T-helper 22 cell (primary cell): ENCODE measurements at places on chromosomes 5 and 9.
A peak's percentile ranks its signal among the peaks of the same experiment; 100 is the strongest.

- DNase-seq, result peak; percentile 48
Measured at GRCh38 chr5:40834391-40834848, 602 bp downstream of the RPL37 start.

DNA sequence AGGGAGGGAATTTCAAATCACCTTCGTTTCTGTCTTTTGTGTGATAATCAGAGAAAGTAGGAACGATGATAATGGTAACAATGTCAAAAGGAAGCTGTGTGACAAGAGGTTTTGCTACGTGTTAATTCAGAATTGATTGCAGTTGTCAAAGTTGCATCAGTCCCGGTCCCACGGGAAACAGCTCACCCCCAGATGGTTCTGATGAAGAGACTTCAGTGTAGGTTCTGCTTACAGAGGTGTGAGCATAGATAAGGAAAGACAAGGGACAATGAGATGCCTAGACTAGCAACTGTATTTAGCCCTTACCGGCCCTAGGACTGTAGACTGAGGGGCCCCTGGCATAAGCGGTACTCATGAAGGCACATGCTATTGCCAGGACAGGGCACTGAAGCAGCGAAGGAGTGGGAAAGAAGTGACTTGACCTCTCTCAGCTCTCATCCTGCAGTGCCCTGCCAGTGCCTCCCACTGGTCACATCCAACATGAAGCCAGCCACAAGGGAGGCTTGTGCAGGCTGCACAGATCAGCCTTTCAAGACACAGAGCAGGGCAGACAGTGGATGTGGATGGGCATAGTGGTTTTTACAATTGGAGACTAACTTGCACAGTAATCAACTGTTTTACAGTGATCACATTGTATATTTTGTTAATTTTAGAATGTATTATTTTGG lies 21.1 kb downstream of the PDE8B start:
- no peak for DNase-seq

DNA sequence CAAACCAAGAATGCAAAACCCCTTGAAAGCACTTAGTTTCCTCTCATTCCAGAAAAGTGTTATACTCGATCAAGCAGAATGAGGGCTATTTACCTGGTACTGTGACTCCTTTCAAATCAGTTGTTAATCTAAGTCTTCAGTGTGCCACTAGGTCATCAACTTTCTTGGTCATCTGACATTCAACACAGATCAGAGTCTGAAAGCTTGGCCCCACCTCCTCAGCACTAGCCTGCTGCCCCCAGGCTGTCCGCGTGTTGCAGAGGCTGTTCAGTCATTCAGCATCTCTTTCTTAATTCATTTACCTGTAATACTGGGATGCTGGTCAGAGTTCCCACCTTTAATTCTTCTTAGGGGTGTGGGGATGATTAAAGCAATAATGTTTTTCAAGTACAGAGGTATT lies 28.5 kb downstream of the ENC1 start:
- no peak for DNase-seq

- no peak for DNase-seq
Measured at GRCh38 chr5:72855821-72856220, 39.4 kb downstream of the TNPO1 start.

DNA sequence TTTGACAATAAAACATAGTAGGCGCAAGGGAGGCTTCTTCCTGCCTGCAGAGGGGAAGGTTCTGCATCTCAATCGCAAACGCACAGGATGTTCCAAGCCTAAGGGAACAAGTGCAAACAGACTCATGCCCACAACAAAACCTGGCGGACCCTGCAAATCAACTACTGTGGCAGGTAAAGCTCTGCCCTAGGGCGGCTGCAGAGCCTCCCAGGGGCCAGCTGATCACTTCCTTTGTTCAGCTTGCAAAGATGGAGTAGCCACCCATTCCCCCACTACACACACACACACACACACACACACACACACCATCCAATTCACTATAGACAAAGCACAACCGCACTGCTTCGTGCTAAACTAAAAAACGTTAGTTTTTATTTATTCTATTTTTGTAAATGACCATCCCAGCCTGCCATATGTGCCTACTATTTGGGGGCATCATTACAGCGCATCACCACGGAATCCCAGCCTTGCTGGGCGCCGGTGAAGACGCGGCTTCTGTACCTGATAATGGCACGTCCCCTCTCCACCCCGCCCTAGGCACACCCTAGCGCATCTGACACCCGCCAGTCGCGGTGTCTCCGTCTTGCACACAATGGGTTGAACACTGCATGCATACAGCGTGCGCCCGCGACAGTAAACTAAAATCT lies 57.6 kb downstream of the DPYSL3 start:
- no peak for DNase-seq

- DNase-seq, result no peak
Measured at GRCh38 chr5:15929611-15930263, 249.9 kb downstream of the MARCHF11 start.

DNA sequence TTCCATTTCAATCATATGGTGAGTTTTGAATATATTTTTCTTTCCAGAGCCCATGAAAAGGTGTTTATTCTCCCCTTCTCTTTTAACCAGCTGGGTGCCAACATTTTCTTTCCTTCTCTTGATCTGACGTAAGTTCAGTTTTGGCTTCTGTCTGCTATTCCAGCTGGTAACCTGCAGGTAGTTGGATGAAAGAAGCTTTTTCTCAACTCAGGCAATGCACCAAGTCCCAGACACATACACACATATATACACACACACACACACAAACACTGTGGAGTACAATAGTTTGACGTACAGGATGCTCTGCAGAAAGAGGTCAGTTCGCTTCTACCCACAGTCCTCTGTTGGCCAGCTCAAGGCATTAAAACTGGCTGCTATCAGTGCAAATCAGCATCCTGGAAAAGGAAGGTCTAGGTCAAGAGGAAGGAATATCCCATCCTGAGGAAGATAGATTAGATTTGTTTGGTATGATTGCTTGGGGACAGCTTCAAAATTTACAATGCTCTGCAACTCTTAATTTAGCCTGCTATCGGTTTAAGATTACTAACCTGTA lies 214.3 kb upstream of the SEMA6A start:
- DNase-seq, result no peak

DNA sequence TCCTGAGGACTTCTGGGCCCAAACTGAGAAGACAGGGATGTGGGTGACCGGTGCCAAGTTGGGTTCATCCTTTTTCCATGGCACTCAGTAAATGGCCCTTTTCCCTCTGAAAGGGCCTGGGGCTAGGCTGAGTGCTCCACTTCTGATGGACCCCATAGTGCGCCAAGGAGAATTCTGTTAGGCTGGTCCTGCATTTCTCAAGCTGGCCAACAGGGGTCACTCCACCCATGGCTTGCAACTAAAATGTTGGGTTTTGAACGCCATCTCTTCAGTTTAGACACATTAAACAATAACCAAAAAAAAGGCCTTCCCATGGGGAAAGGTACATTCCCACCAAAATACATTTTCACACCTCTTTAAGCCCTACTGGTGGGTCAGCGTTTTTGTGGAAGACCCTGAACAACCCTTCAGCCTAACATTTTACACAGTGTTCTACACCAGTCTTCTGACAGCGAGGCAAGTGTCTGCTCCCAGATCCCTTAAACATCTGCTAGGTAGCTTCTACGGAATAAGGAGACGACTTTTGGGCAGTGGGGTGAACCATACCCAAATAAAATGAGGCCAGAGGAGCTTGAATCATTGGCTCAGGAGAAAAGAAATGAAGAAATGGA lies 27.3 kb downstream of the CNTFR start:
- no peak for DNase-seq

DNA sequence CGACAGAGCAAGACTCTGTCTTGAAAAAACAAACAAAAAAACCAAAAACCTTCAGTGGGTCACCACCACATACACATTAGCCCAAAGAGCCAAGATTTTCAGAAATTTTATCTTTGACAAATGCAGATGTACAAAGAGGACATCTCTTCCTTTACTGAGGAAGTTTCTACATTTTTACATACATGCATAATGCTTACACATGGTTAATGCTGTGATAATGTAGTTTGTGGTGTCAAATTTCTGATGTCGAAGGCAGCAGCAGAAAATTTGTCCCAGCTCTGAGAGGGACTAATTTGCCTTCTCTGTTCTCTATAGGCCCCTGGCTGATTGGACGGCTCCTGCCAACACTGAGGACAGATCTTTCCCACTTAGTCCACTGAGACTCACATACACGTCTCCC lies 24.6 kb upstream of the C9orf40 start:
- DNase-seq, result no peak

GRCh38 chr5:14364096-14364495 lies 217.5 kb upstream of the OTULINL start:
- DNase-seq, result no peak

GRCh38 chr5:173730632-173731298 lies 114.3 kb upstream of the BOD1 start:
- DNase-seq, result no peak

GRCh38 chr9:127078988-127079387 lies 43.4 kb downstream of the ANGPTL2 start:
- DNase-seq, result no peak

- no peak for DNase-seq
Measured at GRCh38 chr5:119365847-119366539, 10.2 kb downstream of the TNFAIP8 start.

GRCh38 chr5:103385722-103386121 lies 127.2 kb downstream of the MACIR start:
- DNase-seq, result no peak

- DNase-seq, result no peak
Measured at GRCh38 chr5:67198917-67199316, 2.3 kb upstream of the CD180 start.

GRCh38 chr9:36940500-36940853 lies 93.6 kb downstream of the PAX5 start:
- DNase-seq, result no peak

DNA sequence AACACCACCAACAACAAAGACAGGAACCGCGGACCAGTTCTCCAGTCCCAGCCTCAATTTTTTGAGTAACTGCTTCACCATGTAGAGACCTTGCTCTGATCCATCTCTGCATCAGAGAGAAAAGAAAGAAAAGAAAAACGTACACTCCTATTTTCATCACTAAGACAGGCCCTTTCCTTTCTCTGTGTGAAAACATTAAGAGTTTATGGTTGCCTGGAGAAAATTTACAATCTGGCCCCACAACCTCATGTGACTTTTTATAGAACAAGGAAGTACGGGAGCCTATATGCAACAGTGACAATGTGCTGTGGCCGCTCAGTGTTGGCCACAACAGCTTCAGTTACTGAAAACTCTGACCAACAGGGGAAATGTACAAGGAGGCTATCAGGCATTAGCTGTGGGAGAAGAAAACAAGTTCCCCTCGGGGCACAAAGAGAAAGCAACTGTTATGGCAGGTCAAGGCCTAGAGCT lies 272.9 kb upstream of the PTGER4 start:
- no peak for DNase-seq

- no peak for DNase-seq
Measured at GRCh38 chr9:113547501-113547900, 84.0 kb downstream of the RGS3 start.

GRCh38 chr9:2043881-2044462 lies 28.8 kb downstream of the SMARCA2 start:
- DNase-seq, result no peak

DNA sequence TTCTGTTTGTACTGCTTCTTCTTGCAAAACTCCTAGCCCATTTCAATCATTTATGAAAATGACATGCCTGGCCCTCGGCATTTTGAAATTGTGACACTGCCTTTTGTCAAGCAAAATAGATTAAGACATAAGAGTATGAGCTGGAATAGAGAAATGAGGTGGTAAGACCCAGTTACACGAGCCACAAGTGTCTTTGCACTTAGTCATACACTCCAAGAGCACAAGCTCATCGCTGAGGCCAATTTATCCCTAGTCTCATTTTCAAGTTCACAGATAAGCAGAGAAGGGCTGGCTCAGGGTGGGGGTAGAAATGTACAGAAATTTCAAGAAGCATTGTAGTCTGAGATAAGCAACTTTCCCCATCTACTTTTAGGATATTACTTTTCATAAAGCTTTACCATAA lies 40.6 kb upstream of the MAP1B start:
- no peak for DNase-seq

DNA sequence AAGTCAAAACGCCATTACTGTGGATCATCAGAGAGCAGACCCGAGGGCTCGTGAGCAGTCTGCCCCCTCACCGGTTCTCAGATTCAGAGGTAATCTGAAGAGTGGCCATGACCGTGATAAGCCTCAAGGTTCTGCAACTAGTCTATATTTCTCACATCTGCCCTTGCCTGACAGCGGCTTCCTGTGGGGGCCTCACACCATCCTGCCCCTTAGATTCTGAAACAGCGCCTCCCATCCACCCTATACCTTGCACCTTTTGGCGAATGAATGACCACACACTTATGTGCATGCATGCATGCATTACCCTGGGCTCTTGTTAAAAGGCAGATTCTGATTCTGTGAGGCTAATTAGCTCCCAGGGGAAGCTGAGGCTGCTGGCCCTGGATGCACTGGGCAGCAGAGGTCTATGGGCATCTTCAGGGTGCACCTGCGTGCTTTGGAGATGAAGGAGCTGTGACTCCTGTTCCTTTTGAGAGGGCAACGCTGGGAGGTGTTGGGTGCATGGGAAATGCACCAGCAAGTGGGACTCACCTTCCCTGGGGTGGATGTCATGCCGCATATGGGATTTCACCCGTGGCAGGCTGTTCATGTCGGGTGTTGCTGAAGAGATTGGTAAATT lies 7.8 kb upstream of the GADD45G start:
- no peak for DNase-seq

DNA sequence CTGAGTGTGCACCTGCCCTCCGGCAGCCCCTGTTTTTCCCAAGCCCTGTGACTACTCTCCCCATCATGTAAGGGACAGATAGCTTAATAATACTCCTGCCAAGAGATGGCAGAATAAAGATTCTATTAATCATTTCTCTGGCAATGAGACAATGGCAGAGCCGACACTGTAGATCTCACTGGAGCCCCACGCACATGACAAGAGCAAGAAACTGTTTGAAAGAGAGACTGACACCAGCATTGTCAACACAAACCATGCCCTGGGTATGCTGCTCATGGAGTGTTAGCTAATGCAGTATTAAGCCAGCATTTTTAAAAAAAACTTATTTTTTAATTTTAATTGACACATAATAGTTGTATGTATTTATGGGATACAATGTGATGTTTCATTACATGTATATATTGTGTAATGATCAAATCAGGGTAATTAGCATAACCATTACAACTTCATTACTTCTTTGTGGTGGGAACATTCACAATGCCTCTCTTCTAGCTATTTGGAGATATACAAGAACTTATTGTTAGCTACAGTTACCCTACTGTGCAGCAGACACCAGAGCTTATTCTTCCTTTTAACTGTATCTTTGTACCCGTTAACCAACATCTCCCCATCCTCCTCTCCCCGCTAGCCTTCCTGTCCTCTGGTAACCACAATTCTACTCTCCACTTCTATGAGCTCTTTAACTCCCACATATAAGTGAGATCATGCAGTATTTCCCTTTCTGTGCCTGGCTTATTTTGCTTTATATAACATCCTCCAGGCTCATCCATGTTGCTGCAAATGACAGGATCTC lies 31.5 kb upstream of the SEMA4D start:
- no peak for DNase-seq

GRCh38 chr5:160979385-160979784 lies 127.4 kb upstream of the ATP10B start:
- no peak for DNase-seq
